ENCODE measurements at places on chromosomes 5 and 9.

DNA sequence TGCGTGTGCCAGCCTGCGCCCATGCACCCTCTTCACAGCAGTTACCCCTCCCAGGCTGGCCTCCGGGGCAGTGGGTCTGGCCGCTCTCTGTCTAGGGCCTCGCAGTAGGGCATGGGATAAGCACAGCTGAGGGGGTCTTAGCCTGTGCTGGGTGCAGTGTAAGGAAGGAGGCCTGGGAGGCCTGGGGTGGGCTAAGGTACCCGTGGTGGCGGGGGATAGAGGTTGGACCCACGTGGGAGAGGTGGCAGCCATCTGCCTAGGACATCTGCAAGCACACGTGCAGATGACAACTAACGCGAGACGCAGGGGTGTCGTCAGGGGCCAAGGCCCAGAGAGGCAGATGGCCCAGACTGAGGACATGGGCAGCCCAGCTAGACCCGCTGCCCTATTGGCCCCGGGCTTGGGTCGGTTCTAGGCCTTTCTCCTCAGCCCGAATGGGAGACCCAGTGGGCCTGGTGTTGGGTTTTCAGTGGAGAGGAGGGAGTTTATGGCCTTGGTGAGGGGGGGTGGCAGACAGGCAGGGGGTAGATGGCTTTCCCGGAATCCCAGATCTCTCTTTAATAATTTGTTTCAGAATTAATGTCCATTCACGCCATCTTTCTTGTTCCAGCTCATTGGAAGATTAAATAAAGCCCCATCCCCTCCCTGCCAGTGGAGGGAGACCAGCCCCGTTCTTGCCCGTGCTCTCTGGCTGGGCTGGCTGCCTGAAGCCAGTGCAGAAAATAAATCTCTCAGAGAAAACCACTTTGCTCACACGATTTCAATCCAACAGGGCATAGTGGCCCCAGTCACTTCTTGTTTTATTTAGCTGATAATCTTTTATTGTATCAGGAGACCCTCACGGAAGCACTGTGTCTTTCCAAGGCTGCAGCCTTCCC lies 154.2 kb downstream of the GAPVD1 start:
- no peak for DNase-seq
- no peaks in the 10 kb centered on the region for H3K27me3 ChIP-seq
- H3K36me3 ChIP-seq, result no peaks in the 10 kb centered on the region

- H3K4me3 ChIP-seq, result no peak overlapping the region
- H3K27me3 ChIP-seq, result no peaks in the 10 kb centered on the region
- H3K4me1 ChIP-seq, result no peaks in the 10 kb centered on the region
- no peak for DNase-seq
These were observed 153.7 kb upstream of the GRAMD2B start for GRCh38 chr5:126269511-126269910.

GRCh38 chr5:113379936-113380806 lies 54.6 kb downstream of the TSSK1B start:
- H3K27ac ChIP-seq, result no peak overlapping the region
- H3K4me3 ChIP-seq, result no peak overlapping the region
- no peaks in the 10 kb centered on the region for H3K36me3 ChIP-seq
- DNase-seq, result no peak
- no peaks in the 10 kb centered on the region for H3K27me3 ChIP-seq
- no peaks in the 10 kb centered on the region for H3K4me1 ChIP-seq

DNA sequence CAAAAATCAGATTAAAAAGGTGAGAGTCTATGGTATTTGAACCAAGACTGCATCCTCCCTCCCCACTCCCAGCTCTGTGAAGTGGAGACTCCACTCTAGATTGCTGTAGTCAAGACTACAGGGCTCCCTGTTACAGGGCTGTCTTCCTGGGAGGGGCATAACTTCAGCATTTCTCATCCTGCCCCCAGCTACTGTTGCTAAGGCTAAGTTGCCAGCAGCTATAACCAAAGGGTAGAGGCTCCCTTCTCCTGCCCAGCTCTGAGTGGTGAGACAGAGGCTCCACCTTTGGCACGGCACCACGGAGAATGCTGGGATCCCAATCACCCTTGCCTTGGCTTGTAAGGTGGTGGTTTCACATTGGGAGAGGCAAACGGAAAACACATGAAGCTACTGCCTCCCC lies 39.2 kb upstream of the GCNT4 start:
- no peaks in the 10 kb centered on the region for H3K36me3 ChIP-seq
- H3K4me1 ChIP-seq, result peaks cover 7% of the 10 kb centered on the region
- no peak overlapping the region for H3K4me3 ChIP-seq
- H3K27ac ChIP-seq, result no peak overlapping the region
- peak; percentile 64 for DNase-seq

DNA sequence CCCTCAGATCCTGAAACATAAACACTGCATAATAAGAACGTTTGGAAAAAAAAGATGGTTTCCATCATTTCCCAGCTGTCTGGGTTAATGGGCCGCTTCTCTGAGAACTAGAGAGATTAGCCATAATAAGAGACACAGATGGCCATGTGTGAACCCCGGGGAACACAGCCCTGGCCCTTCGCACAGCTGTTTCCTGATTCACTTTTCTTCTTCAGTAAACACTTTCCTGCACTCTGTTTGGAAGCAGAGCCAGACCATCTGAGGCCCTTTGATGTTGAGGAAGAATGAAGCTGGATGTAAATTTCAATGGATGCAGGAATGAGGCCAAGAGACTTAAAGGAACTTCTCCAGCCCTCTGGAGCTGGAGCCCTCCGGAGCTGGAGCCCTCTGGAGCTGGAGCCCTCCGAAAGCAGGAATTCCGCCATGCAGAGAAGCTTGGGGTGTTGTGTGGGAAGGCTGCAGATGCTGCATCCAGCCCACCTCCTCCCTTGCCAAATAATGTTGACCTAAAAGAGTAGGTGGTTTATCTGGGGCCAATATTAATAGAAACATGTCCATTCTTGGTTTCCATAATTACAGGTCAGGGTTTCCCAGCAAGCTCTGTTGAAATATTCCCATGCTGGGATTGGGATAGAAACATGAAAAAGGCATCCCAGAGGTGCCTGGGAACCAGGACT lies 218.9 kb downstream of the NXNL2 start:
- DNase-seq, result no peak
- H3K27ac ChIP-seq, result no peak overlapping the region
- no peaks in the 10 kb centered on the region for H3K36me3 ChIP-seq
- H3K4me1 ChIP-seq, result no peaks in the 10 kb centered on the region

DNA sequence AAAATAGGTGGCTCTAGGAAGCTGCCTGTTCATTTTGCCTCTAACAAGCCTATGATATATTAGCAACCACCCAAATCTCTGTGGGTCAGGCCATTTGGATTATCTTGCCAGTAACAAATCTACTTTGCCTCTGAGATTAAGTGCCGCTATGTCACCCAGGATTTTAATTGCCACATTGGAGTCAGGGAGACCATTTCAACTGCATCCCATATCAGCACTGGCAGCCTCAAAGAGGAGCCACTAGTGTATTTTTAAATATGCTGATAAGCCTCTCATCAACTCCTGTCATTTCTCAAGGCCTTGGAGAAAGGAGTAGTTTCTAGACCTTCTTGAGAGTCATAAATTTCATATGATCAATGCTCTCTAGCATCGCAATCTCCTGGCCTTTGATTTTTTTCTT lies 12.1 kb upstream of the ADAMTS19 start:
- no peak overlapping the region for H3K4me3 ChIP-seq
- no peaks in the 10 kb centered on the region for H3K4me1 ChIP-seq
- no peak overlapping the region for H3K27ac ChIP-seq

DNA sequence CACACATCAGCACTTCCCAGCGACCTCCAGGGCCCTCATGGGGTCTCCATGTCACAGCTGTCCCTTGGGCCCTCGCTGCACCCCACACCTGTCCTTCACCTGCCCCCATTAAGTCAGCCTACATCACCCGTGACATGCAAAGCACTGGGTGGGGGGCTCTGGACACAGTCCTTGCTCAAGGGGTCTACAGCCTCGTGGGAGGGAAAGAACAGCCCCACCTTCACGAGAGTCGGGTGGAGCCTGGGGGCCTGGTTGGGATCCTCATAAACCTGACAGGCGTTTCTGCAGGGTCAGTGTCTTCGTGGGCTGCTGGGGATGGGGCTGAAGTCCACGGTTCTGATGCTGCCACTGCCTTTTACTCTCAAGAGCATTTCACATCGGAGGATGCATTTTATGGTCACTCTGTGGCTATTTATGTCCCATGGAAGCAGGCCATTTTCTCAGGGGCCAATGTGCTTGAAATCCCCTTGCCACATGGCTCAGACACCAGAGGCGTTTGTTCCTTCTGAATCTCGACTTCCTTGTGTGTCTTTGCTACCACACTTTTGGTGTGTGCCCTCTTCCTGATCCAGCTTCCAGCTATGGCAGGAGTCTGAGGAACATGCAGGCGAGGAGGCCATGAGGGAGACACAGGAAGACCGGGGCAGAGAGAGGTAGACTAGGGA lies at the start of gene OR2V1:
Gene OR2V1 (minus strand): TSS at position 338 of the 665 bp plus-strand sequence. CDS start 5,865 bp downstream, outside the sequence.
- H3K4me3 ChIP-seq, result no peak within 1 kb of the TSS
- no peak within 1 kb of the TSS for H3K27ac ChIP-seq
- H3K36me3 ChIP-seq, result no peaks in the 10 kb centered on the region
- H3K4me1 ChIP-seq, result no peaks in the 10 kb centered on the region

DNA sequence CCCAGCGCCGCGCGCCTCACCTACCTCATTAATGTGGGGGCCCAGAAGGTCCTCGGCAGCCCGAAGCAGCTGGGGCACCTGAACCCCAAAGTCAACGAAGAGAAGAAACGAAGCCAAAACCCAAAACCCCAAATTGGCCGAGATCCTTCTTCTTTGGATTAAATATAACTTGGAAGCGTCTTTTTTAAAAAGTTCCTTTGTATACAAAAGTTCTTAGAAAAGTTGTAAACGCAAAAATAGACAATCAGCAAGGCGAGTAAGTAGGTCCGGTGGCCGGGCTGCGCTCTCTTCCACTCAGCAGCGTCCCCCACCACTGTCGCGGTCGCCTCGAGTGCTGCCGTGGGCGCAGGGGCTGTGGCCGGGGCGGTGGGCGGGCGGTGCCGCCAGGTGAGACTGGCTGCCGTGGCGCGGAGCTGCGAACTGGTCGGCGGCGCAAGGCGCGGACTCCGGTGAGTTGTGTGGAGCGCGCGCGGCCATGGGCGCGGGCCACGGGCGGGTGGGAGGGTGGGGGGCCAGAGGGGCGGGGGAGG lies 360 bp downstream of the KLF4 start:
- peak overlapping the region; percentile 9 for H3K4me3 ChIP-seq
- H3K27ac ChIP-seq, result no peak overlapping the region
- H3K36me3 ChIP-seq, result no peaks in the 10 kb centered on the region
- H3K27me3 ChIP-seq, result peaks cover 12% of the 10 kb centered on the region
- no peaks in the 10 kb centered on the region for H3K4me1 ChIP-seq

DNA sequence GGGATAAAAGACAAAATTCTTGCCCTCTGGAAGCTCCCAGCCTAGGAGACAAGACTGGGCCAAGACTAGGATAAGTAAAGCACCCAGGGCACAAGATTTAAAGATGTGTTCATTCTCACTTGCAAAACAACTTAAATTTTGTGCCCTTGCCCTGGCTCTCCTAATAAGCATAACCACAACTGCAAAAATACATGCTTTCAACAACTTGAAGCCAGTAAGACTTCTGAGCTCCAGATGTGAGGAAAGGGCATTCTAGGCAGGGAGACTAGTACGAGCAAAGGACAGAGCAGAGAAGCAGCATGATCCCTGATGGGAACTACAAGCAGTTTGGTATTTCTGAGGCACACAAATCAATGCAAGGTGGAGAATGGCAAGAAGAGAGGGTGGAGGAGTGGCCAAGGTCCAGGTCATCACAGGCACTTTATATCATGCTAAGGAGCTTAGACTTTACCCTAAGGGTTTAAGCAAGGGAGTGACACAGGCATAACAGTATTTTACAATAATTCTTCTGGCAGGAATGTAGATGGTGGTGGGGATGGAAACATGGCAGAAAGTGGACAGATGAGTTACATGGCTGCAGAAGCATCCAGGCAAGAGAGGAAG lies 30.1 kb upstream of the SIL1 start:
- no peaks in the 10 kb centered on the region for H3K27me3 ChIP-seq
- no peak for DNase-seq
- no peaks in the 10 kb centered on the region for H3K36me3 ChIP-seq
- H3K27ac ChIP-seq, result no peak overlapping the region
- no peak overlapping the region for H3K4me3 ChIP-seq
- H3K4me1 ChIP-seq, result no peaks in the 10 kb centered on the region

All from mesendoderm (in vitro differentiated cells).